ENCODE measurements at places on chromosomes 5 and 9.

DNA sequence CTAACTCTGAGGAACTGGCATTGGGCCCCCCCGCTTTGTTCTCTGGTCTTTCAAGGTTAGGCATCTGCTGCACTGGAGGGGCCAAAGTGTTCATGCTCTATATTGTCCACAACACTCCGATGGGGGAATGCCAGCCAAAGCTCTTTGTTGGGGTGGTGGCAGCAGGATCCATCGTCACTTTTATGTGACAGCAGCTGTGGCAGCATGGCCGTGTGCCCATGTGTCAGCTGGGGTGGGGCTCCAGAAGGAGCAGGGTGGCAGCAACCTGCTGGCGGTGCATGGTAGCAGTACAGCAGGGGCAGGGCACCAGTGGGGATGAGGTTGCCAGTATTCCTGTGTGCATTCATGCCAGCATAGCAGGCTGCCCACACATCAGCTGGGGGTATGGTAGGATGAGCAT, 28.2 kb downstream of the ITGA2 start:
- no peak for DNase-seq

DNA sequence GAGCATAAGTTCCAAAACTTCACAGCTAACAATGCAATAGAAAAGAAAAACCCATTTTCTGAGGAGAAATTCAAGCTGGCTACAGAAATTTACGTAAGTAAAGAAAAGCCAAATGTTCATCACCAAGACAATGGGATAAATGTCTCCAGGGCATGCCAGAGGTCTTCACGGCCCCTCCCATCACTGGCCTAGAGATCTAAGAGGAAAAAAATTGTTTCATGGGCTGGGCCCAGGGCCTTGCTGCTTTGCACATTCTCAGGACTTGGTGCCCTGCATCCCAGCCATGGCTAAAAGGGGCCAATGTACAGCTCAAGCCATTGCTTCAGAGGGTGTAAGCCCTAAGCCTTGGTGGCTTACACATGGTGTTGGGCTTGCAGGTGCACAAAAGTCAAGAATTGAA, 443.6 kb downstream of the ELAVL2 start:
- DNase-seq, result no peak

GRCh38 chr9:91253488-91253887, 108.2 kb downstream of the AUH start:
- peak; percentile 21 for DNase-seq

DNA sequence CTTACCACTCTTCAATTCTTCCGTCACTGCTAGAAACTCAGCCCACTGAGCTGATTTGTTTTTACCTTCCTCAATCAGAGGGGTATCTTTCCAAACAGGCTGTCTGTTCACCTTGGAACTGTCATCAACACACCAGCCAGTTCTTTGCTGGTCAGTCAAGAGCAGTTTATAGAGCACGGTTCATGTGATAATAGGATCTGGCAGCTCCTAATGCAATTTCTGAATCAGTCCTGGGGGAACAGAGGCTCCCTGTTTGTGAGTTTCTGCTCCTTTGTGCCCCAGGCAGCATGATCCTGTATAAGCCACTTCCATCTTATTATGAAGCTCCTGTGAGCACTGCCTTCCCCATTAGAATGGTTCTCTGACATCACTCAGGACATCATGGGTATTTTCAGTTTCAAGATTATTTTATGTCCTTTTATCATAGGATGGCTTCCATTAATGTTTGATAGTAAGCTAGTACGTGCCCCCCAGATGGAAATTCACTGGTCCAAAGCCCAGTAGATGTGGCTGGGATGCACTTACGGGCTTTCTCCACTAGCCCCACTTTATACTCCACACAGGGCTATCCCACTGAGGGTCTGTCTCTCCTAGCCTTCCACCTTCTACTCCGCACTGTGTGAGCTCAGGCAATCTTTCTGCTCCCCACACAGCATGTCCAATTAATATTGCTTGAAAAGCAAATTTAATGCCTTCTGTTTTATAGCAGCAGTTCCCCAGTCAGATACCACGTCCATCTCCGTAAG, 85.5 kb upstream of the SPIN1 start:
- DNase-seq, result no peak

DNA sequence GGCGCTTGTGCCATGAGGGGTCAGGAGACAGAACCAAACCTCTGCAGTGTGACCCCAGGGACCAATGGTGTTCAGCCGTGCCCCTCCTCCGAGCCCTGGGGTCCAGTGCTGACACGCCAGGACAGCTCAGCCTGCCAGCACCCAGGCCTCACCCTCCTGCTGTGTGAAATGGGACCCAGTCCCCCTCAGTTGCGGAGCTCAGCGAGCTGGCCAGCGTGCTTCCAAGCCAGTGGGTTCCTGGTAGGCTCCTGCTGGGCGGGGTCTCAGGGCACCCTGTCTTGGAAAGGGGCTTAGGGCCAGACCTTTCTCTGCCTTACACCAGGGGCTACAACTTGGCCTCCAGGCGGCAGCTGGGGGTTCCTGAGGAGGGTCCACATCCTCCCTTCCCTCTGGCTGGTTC, 4.4 kb downstream of the RNF44 start:
- DNase-seq, result no peak

DNA sequence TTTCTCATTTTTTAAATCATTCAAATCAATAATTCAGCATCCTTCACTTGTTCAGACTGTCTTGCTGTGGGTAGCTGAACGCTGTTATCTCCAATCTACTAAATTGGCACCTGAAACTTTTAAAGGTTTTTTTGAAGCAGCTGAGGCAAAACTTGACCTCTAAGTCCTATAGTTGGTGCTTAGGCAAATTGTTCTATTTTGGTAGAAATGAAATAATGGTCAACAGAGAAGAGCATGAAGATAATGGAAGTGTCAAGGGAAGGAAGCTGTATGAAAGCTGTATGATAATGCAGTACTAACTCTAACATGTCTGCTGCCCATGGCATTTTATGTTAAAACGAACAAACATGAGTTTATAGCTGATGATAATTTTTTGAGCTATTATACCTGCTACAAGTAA, 138.0 kb downstream of the GDNF start:
- no peak for DNase-seq

DNA sequence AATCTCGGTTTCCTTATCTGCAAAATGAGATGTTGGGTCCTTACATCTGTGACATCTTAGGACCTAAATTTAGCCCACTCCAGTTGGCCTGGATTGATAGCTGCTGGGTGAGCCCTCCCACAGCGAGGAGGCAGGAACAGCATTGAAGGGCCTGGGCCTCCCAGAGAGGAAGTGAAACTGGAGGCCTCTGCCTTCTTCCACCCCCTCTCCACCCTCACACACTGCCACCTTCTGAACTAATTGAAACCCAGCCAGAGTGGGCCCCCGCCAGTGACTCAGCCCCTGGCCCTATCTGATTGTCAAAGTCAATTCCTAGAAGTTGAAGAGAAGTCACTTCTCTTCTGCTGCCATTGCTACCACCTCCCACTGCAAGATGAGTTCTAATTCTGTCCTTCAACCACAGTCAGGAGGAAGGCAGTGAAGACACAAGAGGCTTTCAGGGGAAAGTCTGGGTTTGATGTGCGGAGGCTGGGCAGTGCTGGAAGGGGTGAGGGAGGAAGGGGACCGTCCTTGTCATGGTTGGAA, 55.2 kb upstream of the NEK6 start:
- DNase-seq, result peak; percentile 85

DNA sequence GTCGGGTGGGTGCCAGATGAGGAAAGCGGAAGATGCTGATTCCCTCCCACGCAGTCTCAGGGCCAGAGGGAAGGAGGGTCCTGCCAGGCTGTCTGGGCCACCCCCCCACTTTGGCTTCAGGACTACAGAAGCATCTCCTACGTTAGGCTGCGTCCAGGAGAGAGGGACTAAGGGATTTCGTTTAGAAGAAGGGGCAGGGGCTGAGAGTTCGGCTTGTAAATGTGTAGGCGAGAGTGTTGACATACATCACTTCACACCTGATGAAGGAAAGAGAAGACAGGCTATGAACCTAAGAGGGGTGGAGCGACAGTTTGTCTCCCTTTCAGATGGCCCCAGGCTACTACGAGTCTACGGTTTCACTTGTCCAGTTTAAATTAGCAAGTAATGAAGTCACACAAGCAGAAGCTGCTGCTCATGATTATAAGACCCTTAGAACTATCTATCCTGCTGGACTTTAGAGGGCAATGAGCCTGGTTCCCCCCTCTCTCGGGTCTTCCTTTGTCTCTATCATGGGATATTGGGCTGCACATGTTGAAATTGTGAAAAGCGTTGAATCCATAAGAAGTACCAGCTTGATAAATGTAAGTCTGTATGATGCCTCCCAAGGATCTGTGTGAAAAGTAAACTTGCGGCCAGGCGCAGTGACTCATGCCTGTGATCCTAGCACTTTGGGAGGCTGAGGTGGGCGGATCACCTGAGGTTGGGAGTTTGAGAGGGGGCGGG, 193.0 kb downstream of the AOPEP start:
- DNase-seq, result no peak

DNA sequence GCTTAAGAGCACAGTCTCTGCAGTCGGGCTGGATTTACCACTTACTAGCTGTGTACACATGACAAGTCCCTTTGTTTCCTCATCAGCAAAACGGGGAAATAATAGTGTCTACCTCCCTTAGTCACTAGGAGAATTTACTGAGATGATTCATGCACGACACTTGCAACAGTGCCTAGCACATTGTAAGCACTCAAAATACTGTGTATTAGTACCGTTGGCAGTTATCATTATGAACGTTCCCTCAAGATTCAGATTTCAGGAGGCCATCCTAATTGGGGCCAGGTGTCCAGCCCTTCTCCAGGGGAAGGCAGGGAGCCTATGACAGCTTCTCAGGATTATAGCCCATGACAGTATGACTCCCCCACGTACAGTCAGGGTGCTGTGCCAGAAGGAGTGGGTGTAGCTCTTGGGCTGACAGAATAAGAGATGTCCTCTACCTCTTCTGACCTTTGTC, 164.3 kb downstream of the DOCK2 start:
- no peak for DNase-seq

- no peak for DNase-seq
Measured at GRCh38 chr5:94024101-94024500, 282.7 kb upstream of the POU5F2 start.
